NB4 (cell line): ENCODE measurements at places on chromosomes 2 and 18.

GRCh38 chr2:7749895-7750559 is 832.8 kb downstream of the RNF144A start:
- DNase-seq, result no peak

DNA sequence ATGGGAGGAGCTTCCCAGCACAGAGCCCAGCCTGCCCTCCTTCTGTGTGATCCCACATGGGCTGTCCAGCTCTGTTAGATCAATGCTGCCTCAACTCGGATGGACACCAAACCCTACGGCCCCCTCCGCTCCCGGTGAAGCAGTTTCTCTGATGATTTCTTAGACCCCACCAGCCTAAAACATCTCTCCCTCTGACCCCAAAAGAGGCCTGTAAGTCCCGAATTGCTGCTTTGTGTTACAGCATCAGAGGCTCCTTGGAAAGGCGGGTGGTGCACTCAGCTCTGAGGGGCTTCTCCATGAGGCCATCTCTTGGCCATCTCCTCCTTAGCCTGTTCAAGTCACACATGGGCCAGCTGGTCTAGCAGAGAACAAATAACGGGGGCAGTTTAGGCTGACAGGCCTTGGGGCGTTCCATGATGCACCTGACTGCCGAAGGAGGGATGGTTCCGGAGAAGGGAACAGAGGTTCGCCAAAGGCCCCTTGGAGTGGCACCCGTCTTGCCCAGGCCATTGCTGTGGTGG is 240.7 kb downstream of the SH3RF3 start:
- DNase-seq, result no peak

DNA sequence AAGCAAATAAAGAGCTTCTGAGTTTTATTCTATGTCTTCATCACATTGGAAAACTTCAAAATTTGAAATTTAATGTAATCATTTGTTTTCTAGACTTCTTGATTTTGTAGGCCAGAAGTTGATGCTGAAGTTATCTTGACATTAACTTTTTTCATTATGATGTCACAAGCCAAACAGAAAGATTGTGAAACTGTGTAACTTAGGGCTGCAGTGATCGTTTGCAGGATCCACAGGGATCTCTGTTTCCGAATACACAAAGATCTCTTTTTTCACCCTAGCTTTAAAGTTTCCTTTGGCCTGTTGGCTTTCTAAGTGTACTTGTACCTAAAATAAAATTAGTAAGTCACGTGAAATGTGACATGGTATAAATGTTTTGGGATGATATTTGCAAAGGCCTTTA is 594.9 kb upstream of the CDH2 start:
- no peak for DNase-seq

- DNase-seq, result no peak
These were observed 43.7 kb downstream of the TWIST2 start for GRCh38 chr2:238891457-238892203.

- DNase-seq, result no peak
These were observed 10.9 kb downstream of the TTLL4 start for GRCh38 chr2:218721488-218721887.

- no peak for DNase-seq
These were observed 93.9 kb downstream of the ASXL2 start for GRCh38 chr2:25784404-25784803.

DNA sequence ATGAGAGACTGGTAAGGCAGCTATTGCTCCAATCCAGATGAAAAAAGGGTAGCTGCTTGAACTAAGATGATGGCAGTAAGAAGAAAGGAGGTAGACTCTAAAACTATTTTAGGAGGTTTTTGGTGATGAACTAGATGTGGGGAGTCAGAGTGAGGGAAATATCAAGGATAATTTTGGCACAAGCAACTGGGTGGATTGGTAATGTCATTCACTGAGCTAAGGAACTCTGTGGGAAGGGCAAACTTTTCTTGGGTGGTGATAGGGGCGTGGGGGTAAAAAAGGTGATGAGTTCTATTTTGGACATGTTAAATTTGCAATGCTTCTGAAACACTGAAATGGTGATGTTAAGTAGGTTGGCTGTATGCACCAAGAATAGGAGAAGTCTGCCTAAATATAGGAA is 19.3 kb downstream of the PAIP2B start:
- no peak for DNase-seq

- no peak for DNase-seq
These were observed 16.8 kb upstream of the RHOB start for GRCh38 chr2:20430035-20430434.

GRCh38 chr2:232479341-232480200 is 8.1 kb downstream of the ECEL1 start:
- DNase-seq, result peak; percentile 25

DNA sequence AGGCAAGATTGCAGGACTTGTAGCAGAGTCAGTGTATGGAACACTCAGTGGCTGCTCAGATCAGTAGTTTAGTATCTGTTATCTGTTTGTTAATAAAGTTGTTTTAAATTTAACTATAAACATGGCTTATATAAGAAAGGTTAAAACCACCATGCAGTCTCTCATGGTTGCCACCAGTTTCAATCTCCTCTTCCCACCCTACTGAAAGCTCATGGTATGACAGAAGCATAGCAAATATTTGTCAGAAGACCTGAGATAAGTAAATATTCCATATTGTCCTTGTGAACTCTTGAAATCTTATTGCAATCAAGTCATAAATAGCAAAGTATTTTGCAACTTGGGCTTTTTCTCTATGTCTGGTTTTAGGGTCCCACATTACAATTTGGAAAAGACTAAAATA is 2.1 kb upstream of the COL5A2 start:
- no peak for DNase-seq

DNA sequence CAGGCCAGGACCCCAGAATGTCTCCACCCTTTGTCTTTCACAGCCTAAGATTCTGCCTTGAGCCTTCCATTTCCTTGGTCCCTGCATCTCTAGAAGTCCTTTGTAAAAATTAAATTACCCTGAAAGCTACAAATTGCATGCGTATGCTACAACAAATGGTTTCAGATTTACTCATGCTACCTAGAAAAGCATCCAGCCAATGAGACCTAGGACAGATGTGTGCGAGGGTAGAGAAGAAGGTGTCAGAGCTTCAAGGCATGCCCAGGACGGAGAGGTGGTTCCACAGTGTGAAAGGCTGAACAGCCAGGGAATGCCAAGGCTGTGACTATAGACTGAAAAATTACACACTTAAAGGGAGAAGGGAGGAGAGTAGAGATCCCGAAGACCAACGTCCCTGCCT is 40.2 kb downstream of the CCBE1 start:
- DNase-seq, result no peak

- DNase-seq, result no peak
These were observed 106.9 kb upstream of the THOC1 start for GRCh38 chr18:374721-375168.

GRCh38 chr2:217256251-217256650 is 396.4 kb upstream of the TNP1 start:
- DNase-seq, result no peak

- no peak for DNase-seq
These were observed 25.5 kb downstream of the PLEK start for GRCh38 chr2:68390586-68390985.

GRCh38 chr2:9336576-9337314 is 86.6 kb downstream of the ITGB1BP1 start:
- DNase-seq, result no peak

DNA sequence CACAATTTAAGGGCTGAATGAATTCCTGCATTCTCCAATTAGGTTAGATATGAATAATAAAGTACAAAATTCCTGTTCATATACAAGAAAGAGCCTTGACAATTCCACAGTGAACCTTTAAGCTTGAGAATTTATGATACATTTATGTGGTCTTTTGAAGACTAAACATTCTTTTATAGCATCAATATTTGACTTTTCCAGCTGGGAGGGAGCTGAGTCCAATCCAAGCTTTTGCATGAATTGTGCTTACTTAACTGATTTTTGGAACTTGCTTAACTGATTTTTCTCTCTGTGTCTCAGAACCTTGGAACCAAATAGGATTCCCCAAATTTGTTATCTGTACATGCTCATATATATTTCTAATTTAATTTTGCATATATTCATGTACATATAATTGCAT is 388.0 kb downstream of the TRIB2 start:
- DNase-seq, result no peak

GRCh38 chr2:96764253-96764637 is 3.5 kb downstream of the CNNM4 start:
- peak; percentile 91 for DNase-seq

DNA sequence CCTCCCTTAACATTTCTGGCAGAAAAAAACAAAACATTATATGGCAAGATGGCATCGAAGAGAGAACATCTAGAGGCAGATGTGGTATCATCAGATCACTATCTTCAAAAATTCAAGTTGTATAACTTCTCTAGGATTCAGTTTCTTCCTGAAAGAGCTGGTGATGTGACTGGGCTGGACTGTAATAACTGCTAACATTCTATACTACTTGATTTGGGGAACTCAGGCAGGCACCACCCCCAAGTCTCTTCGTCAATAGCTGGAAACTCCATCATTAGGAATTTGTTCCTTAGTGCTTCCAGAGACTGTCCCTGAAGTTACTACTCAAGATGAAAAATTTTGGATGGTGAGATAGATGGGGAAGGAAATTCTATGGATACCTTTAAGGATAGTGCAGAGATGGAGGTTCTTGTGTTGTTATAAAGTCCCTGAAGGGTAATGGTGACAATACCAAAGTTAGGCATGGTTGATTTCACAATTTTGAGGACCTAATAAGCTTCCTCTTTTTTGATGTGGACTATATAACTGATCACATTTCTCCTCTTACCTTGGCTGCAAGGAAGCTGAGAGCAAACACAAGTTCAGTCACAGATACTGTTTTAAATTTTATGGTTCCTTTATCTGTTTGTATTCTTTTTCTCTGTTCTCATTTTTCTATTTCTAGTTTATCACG is 59.1 kb upstream of the PGAP1 start:
- DNase-seq, result peak; percentile 84

DNA sequence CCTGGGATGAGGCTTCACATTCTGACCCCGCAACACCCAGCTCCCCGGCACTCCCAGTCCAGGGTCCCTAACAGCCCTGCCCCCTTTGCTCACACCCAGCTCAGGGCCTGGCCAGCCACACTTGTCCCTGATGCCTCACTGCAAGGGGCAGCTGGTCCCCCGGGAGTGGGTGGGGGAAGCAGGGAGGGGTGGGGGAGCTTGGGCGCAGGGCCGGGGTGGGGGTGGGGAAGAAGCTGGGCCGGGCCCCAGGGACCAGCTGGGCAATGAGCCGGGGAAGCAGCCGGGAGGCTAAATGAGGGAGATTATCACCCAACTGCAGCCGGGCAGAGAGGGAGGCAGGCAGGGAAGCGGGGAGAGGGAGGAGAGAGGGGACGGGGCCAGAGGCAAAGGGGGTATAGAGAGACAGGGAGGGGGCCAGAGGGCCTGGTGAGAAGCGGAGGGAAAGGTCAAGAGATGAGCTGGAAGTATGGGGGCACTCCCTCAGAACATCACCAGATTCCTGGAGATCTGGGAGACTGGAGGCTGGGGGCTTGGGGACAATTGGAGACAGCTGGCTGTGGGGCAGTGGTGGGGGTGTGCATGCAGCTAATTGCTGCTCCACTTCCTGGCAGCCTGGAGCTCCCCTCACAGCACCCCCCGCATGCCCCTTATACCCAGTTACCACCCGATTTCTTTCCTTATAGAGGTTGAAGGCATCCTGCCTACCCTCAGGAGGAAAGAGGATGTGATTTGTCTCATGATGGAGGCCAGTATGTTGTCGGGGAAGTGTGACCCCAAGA is 2.5 kb upstream of the ASIC4 start:
- DNase-seq, result peak; percentile 39

- DNase-seq, result peak; percentile 42
These were observed 7.3 kb upstream of the GALM start for GRCh38 chr2:38658613-38659012.

DNA sequence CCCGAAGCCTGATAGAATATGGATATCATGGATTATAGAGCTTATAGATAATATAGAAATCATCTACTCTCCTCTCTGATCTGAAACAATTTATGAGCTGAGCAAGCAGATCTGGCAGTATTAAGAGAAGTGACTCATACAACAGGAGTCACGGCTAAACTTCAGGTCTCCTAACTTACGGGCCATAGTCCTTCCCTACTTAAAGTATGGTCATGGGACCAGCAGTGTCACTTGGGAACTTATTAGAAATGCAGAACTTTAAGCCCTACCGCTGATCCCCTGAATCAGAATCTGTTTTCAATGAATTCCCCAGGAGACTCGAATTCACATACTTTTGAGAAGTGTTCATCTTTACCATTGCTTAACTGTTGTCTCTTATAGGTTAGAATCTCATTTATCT is 195.7 kb upstream of the FANCL start:
- no peak for DNase-seq

- DNase-seq, result no peak
These were observed 22.5 kb upstream of the BOK start for GRCh38 chr2:241535871-241536655.

GRCh38 chr2:29115797-29116781 is 874 bp downstream of the CLIP4 start:
- peak; percentile 66 for DNase-seq

- no peak for DNase-seq
These were observed 42.4 kb downstream of the ZSWIM2 start for GRCh38 chr2:186806591-186806990.

DNA sequence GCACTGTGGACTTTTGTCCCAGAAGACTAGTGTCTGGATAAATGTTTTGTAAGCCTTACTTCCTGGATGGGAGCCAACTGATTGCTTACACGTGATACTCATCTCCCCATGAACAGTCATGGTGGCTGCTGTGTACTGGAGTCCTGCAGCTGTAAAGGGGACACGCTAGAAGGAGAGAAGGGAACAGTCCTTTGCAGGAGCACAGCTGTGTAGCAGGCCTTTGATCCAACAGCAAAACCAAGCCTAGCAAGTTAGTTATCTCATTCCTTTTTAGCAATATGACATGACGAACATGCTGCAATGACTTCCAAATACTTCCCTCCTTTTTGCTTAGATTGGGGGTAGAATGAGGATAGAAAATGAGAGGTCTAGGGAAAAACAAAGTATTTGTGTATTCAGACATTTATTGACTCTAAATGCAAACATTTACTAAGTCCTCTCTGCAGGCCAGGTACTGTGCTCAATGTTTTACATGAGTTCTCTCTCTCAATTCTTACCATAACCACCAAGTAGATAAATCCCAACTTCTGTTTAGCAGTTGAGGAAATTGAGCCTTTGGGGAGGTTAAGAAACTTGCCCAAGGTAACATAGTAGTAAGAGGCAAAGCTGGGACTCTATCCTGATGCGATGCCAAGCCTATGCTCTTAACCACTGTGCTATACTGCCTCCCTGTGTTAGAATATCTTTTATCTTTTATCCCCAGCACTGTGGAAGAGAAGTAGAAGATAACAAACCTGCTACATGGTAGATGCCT is 55.4 kb upstream of the CD28 start:
- DNase-seq, result peak; percentile 63

GRCh38 chr2:117502121-117502520 is 312.4 kb upstream of the DDX18 start:
- DNase-seq, result no peak

GRCh38 chr2:8977758-8978157 is 25.7 kb downstream of the MBOAT2 start:
- DNase-seq, result no peak

GRCh38 chr2:11808016-11808400 is 61.6 kb downstream of the LPIN1 start:
- no peak for DNase-seq

DNA sequence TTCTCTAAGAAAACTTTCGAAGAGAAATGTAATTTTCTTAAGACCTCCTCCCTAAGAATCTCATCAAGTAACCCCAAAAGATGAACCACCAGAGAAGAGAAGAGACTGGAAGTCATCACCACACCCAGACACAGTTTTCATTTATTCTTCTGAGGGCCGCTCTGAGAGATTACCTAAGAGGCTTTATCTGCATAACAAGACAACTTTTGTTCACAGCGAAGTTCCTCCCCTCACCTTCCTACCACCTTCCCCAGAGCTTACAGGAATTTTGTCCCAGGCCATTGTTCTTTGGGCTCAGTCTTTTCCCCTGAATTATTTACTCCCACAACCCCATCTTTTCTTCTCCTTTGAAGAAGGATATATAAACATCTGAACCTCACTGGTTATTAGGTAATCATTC is 92.8 kb downstream of the AKAIN1 start:
- DNase-seq, result no peak
